ENCODE measurements at places on chromosomes 16 and 17.

GRCh38 chr16:21937336-21937829, 15.8 kb upstream of the UQCRC2 start:
- no peak for DNase-seq

- no peak for DNase-seq
Measured at GRCh38 chr16:2468725-2469398, 2.2 kb upstream of the NTN3 start.

- DNase-seq = no peak
Measured at GRCh38 chr16:11432856-11433395, 87.7 kb downstream of the RMI2 start.

DNA sequence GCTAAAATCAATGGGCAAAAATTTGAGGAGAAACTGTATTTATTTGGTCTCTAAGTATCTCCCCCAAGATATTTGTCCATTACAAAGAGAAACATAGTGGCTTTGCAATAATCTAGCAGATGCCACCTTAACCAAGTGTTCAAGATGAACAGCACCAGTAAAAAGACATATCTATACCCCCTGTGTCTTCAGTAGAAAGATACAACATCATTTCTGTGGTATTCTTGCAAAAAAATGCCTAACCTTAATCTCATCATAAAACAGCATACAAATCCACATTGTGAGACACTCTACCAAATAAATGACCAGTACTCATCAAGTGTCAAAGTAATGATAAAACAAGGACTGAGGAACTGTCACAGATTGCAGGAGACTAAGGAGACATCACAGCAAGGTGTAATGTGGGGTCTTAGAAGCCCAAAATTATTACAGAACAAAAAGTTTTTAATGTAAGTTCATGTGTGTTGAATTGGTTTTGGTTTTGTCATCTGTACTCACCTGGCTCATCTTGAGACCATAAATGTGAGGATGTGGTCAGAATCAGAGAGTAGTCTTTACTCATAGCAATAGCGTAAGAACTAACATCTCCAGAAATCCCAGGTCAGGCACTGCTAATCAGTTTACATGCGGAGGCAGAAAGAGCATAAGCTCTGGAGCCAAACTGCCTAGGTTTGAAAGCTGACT, 77.2 kb downstream of the AATF start:
- DNase-seq = no peak

GRCh38 chr16:70589998-70590471, 56.3 kb upstream of the IL34 start:
- peak; percentile 45 for DNase-seq

GRCh38 chr16:64096689-64097088, 1025.2 kb downstream of the CDH11 start:
- DNase-seq = no peak

- DNase-seq = no peak
Measured at GRCh38 chr17:45925311-45925710, 31.0 kb downstream of the MAPT start.

DNA sequence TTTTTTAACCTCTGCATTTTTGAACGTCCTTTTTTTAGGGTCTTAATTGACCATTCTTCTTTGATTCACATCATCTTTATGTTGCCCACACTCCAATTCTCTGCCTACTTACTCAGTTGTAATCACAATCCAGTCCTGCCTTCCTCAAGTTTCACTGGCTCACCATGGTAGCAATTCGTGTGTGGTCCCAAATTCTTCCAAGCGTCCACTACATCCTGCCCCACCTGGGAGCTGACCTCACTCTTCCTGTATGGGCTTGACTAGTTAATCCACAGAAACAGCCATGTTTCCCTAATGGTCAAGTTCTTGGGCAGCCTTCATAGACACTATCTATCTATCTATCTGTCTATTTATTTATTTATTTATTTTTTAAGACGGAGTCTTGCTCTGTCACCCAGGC, 7.1 kb downstream of the TLCD2 start:
- no peak for DNase-seq

DNA sequence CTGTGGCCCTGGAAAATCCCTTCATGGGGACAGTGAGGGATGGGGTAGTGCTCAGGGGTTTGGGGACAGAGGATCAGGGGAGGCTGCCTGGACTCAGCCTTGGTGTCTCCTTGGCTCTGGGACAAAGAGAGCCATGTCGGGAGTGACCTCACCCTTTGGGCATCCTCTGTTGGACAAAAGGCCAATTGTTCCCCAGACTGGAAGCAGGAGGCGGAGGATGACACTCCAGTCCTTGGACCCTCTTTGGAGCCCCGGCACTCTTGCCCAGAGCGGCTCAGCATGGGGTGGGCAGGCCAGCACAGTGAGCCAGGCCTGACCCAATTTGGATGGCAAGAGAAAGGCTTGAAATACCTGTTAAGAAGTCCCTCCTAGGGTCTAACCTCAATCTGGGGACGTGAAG, 39.4 kb upstream of the PHB1 start:
- DNase-seq = no peak

GRCh38 chr17:15262291-15263205, 2.6 kb downstream of the PMP22 start:
- peak; percentile 92 for DNase-seq

- DNase-seq = no peak
Measured at GRCh38 chr16:68090533-68090932, 5.4 kb downstream of the NFATC3 start.

GRCh38 chr16:4064950-4065352, 51.3 kb downstream of the ADCY9 start:
- no peak for DNase-seq

- no peak for DNase-seq
Measured at GRCh38 chr16:56967733-56968132, 6.0 kb downstream of the CETP start.

DNA sequence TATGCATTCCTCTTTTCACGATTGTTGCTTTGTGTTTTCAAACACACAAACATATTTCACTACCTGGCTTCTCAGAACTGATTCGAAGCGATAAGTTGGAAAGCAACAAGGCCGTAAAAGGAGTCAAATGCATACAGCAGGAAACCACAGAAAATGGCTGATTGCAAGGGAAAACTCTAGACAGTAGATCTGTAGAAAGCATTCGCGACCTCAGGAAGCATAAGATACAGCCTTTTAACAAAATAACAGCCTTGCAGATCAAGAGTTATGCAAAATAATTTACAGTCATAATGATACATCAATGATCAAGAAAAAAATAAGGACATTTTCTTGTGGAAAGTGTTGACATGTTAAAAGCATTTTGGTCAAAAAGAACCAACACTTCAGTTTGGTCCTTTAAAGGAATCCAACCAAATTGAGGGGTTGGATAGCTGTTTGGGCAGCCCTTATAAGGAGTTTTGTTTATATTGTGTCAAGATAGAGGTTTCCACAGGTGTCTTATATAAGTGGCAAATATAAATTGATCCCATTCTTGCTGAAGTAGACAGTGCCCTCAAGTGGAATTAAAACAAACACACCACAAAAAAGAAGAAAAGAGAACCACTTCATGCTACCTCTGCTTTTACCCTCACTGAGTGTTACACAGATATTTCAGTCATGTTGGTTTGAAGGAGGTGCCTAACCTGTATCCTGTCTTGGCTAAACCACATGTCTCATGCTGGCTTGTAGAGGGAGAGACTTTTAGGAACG, 5.5 kb downstream of the CYLD start:
- no peak for DNase-seq

DNA sequence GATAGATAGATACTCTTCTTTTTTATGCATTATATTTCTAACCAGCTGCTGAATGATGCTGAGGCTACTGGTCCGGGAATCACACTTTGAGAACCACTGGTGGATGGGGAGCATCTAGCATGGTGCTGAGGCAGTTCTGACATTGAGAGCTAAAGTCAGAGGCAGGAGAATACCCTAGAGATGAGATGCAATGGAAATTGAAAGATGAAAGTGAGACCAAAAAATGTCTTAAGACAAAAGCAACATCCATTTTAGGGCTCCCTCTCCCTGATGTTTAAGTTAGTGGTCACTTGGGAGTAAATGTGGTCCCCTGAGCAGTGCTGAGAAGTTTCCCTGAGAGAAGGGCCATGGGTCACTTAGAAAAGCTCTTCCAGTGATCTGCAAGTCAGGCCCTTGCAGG, 6.8 kb downstream of the PCTP start:
- no peak for DNase-seq

DNA sequence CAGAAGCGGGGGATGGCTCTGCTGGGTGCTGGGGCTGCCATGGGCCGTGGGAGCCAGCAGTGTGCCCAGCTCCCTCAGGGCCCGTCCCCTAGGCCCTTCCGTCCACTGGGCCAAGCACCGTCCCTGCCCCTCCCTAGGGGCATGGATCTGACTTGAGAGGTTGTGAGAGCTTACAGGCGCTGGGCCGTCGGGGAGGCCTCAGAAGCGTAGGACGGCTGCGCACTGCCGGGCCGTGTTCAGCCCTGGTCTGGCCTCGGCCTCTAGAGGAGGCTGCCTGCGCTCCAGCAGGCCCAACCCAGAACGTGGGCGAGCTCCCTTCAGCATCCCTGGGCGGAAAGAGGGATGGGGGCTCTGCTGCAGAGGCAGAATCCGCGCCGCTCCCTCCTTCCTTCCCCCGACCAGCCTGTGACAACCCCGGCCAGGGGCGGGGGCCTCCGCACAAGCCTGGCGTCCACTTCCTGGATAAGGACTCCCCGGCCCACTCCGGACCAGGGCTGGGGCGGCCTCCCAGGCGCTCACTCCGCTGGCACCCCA, 685 bp upstream of the MPG start:
- no peak for DNase-seq

GRCh38 chr16:11379420-11379819, 34.2 kb downstream of the RMI2 start:
- no peak for DNase-seq

GRCh38 chr17:69575346-69575761, 160.9 kb downstream of the MAP2K6 start:
- peak; percentile 66 for DNase-seq

DNA sequence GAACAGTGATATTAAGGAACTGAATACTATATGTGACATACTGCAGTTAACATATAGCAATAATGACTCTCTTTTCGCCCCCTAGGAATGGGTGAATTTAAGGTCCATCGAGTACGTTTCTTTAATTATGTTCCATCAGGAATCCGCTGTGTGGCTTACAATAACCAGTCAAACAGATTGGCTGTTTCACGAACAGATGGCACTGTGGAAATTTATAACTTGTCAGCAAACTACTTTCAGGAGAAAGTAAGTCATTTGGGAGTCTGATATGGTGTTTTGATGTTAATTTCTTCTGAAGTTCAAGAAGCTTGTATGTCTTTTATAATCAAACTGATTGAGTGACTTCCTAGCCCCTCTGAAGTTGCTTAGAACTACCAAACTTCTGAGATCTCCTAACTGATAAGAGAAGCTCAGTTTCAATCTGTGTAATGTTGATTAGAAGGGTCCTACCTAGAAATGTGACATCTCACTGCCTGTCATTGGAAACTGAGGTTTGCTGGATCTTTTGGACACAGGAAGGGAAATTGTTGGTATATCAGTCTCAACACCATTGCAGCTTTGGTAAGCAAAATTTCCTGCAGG, 1.0 kb downstream of the UTP4 start:
- no peak for DNase-seq

- DNase-seq = peak; percentile 93
Measured at GRCh38 chr16:22297114-22297870, at the start of gene POLR3E. POLR3E (plus strand) TSS chr16:22297409; CDS start chr16:22302969, 5,560 bp downstream.

GRCh38 chr16:20396846-20397467, 7.6 kb downstream of the PDILT start:
- no peak for DNase-seq

DNA sequence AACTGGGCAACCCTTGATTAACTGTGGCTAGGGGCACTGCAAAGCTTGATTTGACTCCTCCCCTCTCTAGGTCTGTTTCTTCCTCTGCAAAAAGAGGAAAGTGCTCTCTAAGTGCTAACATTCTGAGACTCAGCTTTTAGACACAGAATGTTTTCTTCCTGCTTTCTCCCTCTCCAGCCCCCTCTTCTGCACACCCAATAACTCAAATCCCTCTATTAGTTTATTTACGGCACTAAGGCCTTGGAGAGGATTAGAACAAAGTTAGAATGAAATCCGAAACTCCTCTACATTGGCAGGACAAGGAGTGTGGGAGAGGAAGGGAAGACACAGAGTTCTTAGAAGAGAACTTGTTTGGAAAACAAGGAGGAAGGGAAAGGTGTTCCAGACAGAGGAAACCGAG, 3.3 kb upstream of the SBK1 start:
- DNase-seq = no peak

- DNase-seq = no peak
Measured at GRCh38 chr17:32487473-32488176, 832 bp downstream of the CDK5R1 start.

- no peak for DNase-seq
Measured at GRCh38 chr16:61877436-61877835, 158.8 kb downstream of the CDH8 start.

DNA sequence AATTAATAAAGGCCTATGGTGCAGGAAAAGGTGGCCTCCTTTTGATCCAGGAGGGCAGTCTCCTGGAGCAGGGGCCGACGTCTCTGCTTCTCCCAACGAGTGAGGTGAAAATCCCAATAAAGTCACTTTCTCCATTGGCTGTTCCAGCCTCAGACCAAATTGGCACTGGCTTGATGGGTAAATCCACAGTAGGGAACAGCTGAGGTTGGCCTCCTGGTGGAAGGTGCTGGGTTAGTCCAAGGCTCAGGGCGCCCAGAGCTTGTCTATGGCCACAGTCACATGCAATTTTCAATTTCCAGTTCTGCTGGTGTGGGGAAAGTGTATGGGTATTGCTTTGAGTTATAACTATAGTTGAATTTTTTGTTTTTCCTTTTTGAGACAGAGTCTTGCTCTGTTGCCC, 79.0 kb downstream of the NETO2 start:
- no peak for DNase-seq

DNA sequence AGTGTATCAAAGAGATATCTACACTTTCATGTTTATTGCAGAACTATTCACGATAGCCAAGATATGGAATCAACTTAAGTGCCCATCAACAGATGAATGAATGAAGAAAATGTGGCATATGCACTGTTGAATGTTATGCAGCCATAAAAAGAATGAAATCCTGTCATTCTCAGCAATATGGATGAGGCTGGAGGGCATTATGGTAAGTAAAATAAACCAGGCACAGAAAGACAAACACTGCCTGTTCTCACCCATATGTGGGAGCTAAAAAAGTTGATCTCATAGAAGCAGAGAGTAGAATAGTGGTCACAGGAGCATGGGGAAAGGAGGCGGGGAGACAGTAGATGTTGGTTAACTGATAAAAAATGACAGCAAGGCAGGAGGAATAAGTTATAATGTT, 561.8 kb downstream of the TOX3 start:
- no peak for DNase-seq

DNA sequence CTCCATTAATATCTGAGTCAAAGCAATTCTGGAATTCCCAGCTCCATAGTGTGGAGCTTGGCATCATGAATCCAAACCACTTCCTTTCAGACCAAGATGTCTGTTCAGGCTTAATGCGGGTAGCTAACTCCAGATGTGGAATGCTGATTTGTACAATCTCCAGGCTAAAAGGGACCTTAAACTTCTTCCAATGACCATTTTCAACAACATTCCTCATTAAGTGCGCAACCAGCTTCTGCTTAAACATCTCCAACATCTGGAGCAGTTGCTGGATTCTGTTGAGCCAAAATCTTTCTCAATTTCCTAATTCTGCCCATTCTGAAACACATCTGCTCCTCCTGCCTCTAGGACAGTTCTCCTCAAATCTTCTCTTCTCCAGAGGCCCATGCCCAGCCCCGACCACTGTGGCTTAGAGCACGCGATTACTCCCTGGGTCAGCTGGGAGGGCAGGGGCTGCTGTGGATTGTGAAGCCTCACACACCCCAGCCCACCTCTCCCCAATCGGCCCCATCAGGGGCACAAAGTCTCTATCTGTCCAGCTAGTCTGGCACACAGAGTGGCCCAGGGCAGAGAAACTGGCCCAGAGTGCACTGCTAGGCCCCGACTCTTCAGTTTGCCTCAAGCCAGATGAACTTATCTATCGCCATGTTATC, 36.2 kb downstream of the ASPA start:
- DNase-seq = no peak
